AG10803 (cell line): ENCODE measurements at places on chromosomes 11 and 22.

DNA sequence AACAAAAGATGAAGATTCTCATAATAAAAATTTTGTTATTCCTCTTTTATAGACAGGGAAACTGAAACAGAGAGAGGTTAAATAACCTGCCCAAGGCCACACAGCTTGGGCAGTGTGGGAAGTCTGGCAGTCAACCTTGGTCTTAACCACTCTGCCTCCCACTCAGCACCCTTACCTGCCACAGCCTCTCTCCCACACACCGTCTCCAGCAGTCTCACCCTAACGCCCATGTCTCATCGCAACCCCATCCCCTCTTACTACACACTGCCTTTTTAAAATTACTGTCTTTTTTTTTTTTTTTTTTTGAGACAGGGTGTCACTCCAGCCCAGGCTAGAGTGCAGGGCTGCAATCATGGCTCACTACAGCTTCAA is 25.0 kb downstream of the ARRB1 start:
- no peak for DNase-seq

DNA sequence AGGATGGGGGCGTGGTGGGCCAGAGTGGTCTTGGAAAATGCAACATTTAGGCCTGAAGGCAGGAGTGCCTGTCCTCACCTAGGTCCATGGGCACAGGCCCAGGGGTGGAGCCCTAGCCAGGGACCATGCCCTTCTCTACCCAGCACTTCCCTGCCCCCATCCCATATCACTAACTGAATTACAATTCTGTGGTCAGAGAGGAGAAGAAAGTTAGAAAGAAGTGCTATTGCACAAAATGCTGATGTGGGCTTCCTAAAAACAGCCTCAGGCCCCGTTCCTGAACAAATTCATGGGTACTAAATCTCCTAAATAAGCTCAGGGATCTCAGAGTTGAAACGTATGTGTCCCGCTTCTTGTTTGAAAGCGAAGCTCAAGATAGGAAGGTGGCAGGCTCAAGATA is 3.5 kb upstream of the ASRGL1 start:
- DNase-seq: no peak

- DNase-seq: no peak
These were observed 7.7 kb upstream of the NPAS4 start for GRCh38 chr11:66413167-66413566.

GRCh38 chr22:23553438-23553837 is 26.7 kb downstream of the IGLL1 start:
- no peak for DNase-seq

DNA sequence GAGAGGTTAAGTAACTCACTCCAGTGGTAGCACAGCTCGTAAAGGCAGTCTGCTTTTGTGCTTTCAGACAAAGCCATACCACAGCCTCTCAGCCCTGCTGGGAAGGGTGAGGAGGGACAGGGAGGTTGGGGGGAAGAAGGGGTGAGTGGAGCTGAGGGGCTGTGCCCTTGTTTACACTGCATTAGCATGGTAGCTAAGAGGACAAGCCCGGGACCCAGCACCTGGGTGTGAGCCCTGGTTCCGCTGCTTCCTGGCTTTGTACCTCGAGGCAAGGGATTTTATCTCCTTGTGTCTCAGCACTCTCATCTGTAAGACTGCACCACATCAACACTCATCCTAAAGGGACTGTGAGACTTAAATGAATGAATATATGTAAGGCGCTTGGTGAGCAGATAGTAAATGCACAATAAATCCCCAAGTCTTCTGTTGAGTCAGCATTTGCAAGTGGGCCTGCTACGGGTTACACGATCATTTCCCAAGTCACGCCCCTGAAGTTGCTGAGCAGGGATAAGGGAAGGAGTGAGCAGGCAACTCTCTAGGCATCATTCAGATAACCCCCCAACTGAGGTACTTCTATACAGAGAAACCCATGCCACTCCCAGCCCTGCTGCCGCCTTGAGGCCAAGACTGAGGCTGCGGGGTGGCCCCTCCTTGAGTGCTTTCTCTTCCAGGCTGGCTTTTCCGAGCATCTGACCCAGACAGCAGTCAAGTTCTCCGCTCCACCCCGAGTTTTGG is 7.5 kb downstream of the RASD2 start:
- no peak for DNase-seq

DNA sequence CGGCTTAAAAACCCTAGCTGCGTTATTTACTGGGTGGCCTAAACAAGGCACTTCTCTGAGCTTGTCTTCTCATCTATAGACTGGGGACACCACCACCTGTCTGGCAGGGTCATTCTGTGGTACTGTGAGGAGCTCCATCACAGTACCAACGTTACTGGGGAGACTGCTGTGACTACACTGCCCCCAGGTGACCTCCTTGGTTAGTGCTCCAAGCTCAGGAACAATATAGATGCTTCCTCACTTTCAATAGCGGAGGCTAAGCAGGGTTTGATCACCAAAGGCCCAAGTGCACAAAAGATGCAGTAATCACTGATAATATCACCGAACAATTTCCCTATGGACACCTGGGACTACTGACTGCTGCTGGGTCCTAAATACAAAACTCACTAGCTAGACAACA is 18.8 kb downstream of the PRPF19 start:
- DNase-seq: peak; percentile 41

DNA sequence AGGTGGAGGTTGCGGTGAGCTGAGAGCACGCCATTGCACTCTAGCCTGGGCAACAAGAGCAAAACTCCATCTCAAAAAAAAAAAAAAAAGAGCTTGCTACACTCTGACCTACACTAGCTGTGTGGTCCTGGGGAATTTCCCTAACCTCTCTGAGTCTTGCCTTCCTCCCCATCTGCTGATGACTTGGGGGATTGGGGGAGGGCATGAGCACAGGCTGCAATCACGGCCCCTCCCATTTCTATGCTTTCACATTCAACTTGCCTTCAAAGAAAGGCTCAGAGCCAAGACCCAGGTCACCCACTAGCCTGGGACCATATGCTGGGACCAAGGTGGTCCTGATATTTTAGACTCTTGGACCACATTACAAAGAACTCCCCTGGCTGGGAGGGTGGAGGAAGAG is 39.8 kb upstream of the TEF start:
- no peak for DNase-seq

- DNase-seq: no peak
These were observed 331.1 kb upstream of the PITPNB start for GRCh38 chr22:28250036-28250695.

DNA sequence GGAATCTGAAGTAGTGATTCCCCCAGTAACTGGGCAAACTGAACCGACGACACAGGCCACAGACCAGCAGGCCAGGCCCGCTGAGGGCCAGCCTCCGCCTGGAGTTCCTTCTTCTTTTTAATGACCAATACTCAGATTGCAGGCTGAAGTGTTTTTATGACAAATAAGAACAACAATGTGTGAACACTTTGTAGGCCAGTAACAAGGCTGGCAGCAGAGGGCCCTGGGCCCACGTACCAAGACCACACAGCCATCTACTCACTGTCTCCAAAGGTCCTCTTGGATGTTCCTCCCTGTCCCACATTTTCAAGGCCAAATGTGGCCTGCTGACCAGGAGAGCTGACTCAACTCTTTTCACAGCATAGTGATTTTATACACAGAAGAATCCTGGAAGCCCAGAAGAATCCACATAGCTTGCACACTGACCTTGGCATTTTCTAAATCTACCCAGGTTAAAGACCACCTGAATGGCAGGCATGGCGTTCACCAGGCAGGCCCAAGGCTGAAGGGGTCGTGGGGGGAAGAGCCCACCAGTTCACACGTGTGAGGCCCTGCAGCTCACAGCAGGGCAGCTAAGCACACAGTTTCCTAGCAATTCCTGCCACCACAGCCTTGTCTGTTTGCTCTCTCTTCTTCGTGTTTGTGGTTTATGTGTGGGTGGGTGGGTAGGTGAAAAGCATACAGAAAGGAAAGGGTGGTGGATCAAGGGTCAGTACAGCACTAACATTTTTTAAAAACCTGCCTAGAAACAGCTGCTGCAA is 13.3 kb downstream of the SMCO4 start:
- peak; percentile 28 for DNase-seq

GRCh38 chr11:10327254-10327653 is 22.4 kb downstream of the ADM start:
- DNase-seq: peak; percentile 57

DNA sequence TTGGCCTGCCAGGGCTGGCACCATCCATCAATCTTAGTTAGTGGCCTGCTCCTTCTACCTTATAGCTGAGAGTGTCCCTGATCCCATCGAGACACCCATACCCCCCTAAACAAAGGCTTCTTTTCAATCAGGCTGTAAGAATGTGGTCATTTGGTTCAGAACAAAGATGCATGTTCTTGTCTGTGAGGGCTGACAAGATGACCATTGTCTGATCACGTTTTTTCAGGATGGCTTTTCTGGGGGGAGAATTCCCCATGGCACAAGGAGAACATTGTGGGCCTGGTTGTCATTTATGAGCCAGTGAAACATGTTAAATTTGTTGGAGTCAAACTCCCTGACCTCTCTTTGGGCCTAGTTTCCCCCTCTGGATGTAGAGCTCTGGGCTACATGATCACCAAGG is 160.4 kb downstream of the INSC start:
- no peak for DNase-seq

DNA sequence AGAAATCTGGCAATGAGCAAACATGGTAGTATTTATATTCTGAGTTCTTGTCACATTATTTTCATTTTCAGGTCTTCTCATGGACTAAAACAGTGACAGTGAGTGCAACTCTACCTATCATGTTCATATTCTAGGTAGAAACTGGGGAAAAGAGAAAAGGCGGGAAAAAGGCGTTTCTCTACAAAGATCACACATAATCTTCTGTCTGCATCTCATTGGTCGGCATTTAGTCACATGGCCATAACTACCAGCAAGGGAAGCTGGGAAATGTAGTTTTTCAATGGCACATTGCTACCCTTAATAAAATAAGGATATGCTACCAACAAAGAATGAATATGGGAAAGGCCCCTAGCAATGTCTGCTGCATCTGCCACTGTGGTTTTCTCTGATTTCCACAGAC is 57.6 kb upstream of the B3GAT1 start:
- no peak for DNase-seq

- DNase-seq: no peak
These were observed 387.8 kb downstream of the SOX6 start for GRCh38 chr11:15968461-15969130.

- no peak for DNase-seq
These were observed 18.2 kb downstream of the ZBTB16 start for GRCh38 chr11:114077482-114078305.

DNA sequence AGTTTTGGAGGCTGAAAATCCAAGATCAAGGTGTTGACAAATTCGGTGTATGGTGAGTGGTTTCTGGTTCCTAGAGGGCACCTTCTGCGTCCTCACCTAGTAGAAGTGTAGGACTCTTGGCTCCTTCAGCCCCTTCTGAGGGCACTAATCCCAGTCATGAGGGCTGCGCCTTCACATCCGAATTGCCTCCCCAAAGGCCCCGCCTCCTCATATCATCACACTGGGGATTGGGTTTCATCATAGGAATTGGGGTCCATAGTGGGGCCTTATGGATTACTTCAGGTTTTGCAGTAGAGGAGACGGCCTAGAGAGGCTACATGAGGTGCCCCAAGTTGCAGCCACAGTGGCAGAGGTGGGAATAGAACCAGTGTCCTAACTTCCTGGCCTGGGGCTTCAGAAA is 87.1 kb downstream of the CEP164 start:
- DNase-seq: no peak

GRCh38 chr11:124633355-124633754 is 10.7 kb downstream of the TBRG1 start:
- no peak for DNase-seq

GRCh38 chr22:47178339-47178738 is 415.9 kb downstream of the TBC1D22A start:
- no peak for DNase-seq

- no peak for DNase-seq
These were observed 796.3 kb upstream of the RAG2 start for GRCh38 chr11:37394236-37394870.

DNA sequence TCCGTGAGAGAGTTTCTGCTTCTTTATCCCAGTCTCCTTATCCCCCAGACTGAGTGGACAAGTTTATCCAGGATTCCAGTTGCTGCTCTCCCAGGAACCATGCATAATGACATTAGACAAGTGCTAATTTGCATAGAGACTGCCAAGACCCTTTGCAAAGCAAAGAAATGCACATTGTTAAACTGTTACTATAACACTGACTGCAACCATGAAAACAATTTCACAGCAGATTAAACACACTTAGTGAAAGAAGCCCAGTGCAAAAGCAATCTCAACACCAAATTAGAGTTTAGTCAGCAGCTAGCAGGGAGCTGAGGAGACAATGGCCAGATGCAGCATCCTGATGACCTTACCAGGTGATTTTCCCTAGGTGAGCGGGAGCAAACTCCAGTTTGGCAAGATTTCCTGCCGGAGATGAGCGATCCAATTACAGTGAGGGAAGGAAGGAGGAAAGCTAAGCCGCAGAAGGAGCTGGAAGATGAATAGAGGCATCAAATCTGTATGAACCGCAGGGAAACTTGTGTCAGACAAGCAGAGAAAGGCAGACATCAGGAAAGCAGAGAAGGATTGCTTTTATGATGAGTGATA is 273.8 kb upstream of the B3GAT1 start:
- no peak for DNase-seq

DNA sequence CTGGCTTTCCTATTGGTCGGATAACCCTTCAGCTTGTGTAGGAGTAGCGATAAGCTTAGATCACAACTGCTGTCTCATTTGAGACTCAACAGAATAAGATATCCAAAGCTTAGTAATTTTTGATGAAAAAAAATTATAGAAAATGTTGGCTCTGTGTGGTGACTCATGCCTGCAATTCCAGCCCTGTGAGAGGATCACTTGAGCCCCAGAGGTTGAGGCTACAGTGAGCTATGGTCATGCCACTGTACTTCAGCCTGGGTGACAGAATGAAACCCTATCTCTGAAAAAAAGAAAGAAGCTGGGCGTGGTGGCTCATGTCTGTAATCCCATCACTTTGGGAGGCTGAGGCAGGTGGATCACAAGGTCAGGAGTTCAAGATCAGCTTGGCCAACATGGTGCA is 55.6 kb upstream of the RRM1 start:
- no peak for DNase-seq

- peak; percentile 50 for DNase-seq
These were observed 31.6 kb downstream of the TPST2 start for GRCh38 chr22:26558248-26558895.

DNA sequence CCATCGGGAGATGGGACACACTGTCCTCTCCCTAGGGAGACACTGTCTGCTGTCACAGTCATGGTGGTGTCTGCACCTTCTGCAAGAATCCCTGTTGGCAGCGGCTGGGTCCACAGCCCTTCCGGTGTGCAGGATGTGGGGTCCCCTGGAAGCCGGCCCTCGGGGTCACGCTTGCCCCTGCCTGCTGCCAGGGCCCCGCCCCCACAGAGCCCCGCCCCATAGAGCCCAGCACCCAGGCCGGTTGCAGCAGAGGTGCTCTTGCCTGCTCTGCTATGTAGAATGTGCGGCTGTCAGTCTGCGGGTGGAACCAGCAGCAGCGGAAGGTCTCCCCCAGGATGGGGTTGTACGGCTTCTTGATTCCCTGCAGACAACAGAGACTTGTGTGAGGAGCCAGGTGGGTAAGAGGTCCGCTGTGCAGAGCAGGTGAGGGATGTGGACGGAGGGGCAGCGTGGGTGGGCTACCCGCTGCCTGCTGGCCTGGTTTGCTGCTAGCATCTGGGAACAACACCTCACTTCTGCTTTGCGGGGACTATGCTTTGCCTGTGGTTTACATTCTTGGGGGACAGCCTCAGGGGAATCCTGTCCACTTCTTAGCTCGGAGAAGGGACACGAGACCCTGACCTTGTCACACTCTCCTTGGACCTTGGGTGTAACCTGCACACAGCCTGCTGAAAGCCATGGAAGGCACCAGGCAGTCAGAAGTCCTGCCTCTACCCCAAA is 44.9 kb upstream of the CARS1 start:
- no peak for DNase-seq
